HS-5 (cell line): ENCODE measurements at places on chromosomes 11 and 22.

GRCh38 chr22:27609451-27609888 is 192.1 kb downstream of the MN1 start:
- no peak for DNase-seq

GRCh38 chr11:36212564-36213392 is 76.4 kb downstream of the COMMD9 start:
- no peak for DNase-seq

DNA sequence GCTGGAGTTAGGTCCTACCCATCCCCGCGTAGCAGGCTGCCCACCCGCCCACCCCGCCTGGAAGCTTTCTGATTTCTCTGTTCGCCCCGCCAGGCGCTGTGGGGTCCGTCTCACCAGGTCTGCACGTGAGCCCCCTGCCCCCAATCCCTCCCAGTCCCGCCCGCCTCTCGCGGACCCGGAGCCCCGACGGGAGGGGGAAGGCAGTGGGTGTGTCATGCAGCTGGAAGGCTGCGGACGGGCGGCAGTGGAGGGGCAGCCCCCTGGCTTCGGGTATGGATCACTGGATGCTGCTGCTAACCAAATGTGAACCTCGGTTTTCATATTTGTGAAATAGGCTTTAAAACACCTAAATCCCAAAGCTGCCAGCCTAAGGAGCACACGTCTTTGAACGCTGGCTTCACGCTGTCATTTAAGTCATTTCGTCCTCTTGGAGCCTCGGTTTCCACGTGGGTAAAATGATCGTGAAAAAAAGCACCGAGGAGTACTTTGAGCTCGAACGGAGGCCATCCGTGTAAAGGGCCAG is 568 bp upstream of the BIK start:
- DNase-seq = no peak

- DNase-seq = no peak
Observed at GRCh38 chr22:38881464-38881871, 9.5 kb upstream of the CBX6 start.

DNA sequence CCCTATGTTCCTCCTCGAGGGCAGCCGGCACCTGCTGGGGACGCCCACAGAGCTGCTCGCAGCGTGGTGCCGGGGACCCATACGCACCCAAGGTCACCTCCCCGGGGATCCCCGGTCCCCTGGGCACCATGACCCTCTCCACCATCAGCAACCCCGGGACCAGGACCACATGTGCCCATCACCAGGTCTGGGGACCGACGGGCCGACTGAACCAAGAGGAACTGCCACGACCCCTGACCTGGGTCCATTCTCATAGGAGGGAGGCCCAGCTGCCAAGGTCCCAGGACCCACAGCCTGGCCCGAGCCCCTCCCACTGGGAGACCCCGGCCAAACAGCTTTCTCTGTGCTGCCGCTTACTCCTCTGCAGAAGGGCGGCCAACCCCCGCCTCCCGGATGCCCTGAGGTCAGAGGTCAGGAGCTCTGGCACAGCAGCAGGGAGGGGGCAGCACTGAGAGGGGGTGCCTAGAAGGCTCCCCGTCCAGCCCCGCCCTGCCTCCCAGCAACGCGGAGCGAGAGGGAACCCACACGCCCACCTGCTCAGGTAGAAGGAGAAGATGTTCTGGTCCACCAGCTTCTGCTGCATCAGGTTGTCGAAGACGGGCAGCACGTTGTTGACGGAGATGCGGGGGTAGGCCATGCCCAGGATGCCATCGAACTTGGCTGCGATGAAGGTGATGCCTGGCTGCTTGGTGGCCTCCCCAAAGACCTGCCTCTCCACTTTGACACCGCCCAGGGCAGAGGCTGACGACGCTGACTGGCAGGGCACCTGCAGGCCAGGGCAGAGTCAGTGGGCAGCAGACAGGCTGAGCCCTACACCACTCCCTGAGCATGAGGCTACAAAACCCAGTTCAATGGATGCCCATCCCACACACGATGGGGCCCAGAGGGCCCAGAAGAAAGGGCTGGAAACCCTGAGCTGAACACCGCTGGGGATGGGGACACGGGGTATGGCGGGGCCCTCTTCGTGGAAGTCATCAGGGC is 6.6 kb downstream of the CTSD start:
- DNase-seq = no peak

DNA sequence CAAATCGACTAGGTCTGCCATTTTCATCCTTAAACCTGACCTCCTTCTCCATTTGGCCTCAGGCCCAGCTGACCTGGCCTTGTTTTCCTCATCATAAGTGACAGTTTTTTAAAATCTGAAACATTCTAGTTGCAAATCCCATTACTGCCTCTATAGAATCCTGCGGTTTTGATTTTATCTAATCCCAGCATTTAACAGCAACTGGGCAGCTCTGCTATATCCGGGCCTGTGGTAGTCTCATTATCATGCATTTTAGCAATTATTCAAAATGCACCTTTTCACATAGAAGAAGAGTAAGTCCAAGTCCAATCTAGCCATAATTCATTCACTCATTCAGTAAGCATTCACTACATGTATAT is 28.6 kb upstream of the BIRC3 start:
- no peak for DNase-seq

GRCh38 chr22:44942056-44942455 is 67.7 kb downstream of the PHF21B start:
- no peak for DNase-seq

GRCh38 chr11:131624531-131624930 is 254.1 kb downstream of the NTM start:
- no peak for DNase-seq

DNA sequence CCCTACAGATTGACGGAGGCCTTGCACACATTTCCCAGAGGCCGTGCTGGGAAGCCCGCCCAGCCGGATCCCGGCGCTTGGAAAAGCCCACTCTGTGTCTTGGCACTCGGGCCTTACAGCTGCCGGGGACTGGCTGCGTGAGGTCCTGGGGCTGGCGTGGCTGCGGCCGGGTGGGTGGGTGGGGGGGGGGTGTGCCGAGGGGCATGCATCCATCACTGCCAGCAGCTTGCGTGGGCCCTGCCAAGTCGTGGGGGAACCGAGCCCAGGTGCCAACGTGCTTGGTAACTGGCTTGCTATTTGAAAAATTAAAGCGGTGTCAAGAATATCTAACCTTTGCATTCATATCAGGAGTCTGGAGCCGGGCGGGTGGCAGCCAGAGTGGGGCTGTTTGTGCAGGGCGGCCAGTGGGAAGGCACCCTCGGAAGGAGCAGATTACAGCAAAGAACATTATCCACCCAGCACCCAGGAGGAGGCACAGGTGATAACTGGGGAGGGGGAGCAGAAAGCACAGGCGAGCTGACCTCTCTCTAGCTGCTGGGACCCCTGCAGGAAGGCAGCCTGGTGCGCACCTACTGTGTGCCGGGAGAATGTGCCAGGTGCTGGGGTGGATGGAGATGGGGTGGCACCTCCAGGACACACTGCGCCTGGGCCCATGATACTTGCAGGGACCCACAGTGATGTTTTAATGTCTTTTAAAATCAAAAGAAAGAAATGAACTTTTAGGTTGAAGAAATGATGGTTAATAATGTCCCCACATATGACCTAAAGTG is 28.5 kb upstream of the SMIM38 start:
- no peak for DNase-seq

DNA sequence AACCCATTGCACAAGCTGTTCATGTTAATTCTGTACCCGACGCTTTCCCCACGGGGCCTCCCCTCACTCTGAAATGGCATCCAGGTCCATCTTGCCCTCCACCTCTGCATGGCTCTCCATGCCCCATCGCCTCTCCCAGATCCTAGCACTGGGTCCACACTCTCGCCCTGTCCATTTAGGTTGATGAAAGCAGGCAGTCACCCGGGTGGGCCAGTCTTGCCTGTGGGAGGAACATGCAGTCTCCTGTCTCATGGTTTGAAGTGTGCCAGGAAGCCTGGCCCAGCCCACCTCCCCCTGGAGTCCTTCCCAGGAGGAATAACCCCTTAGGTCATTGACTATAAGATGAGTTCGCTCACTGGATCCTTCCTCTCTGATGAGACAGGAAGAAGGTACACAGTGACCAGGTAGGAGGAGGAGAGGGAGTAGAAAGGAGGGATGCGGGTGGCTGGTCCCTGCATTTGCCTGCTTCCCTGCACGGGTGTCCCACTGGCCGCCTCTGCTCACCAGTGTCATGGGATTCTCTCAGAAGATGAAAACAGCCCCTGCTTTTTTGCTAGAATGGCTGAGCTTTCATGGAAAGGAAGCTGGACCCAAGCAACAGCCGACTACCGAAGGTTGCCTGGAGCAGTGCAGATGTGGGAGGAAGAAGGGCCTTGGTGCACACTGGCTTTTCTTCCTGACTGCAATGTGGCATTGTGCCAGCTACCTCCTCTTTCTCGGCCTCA is 6.8 kb downstream of the TMEM121B start:
- no peak for DNase-seq

GRCh38 chr11:78525720-78526119 is 48.9 kb downstream of the NARS2 start:
- DNase-seq = no peak

GRCh38 chr11:99192716-99193115 is 172.0 kb downstream of the CNTN5 start:
- DNase-seq = no peak

GRCh38 chr11:74057249-74058151 is 48.6 kb upstream of the UCP3 start:
- no peak for DNase-seq

- DNase-seq = peak; percentile 45
Observed at GRCh38 chr11:23540101-23540561, 679.9 kb upstream of the CCDC179 start.

DNA sequence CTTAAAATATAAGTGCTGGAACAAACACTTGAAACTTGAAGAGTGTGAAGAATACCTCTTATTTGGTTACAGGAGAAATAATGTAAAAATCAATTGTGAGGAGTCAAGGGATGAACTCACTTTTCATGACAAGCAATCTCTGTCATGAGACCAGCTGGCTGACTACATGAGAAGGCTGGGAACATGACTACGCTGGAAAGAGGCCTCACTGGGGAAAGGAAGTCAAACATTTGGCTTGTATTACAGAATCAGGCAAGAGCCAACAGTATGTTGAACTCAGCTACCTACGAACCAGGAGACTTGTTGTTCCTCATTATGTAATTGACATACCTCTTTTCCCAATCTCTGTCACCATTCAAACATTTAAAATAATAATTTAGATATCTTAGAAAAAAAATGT is 14.4 kb downstream of the DCDC1 start:
- DNase-seq = peak; percentile 4

GRCh38 chr11:15006139-15006759 is 34.1 kb upstream of the CALCA start:
- peak; percentile 29 for DNase-seq

GRCh38 chr11:122785031-122785541 is 53.2 kb upstream of the CRTAM start:
- DNase-seq = no peak

GRCh38 chr11:12108875-12109453 is 1.4 kb upstream of the MICAL2 start:
- DNase-seq = no peak

DNA sequence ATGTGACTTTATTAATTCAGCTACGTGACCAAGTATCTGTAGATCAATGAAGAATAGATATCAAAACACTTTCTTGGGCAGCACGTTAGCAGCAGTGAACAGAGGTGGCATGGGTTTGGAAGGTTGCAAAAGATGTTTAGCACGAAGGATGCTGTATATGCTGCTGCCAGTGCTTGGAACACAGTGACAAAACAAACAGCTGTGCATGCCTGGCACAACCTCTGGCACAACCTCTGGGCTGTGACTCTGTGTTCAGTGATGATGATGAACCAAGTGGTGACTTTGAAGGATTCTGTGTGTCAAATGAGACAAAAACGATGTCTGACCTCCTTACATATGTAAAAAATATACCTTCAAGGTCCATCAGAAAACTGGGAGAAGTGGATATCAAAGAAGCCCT is 104.7 kb downstream of the TBC1D22A start:
- DNase-seq = peak; percentile 4

DNA sequence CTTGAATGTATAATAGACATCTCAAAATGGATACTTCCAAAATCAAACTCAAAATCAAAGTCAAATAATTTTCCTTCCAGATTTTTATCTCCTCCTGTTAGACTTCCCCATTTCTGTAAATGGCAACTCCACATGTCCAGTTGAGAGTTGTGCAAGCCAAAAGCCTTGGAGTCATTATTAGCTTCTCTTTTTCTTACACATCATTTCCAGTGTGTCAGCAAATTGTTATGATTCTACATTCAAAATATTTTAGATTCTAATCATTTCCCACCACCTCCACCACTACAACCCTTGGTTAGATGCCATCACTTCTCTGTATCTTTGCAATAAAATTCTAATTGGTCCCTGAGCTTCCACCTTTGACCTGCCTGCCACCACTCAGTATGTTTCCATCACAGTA is 155.7 kb downstream of the CNTN5 start:
- DNase-seq = peak; percentile 0

DNA sequence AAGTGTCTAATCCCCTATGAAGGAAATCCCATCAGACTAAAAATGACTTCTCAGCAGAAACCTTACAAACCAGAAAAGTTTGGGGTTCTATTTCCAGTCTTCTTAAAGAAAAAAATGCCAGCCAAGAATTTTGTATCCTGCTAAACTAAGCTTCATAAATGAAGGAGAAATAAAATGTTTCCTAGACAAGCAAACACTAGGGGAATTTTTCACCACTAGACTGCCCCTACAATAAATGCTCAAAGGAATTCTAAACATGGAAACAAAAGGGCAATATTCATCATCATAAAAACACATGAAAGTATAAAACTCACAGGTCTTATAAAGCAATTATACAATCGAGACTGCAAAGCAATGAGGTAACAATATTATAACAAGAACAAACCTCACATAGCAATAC is 124.3 kb downstream of the PLEKHA7 start:
- no peak for DNase-seq

DNA sequence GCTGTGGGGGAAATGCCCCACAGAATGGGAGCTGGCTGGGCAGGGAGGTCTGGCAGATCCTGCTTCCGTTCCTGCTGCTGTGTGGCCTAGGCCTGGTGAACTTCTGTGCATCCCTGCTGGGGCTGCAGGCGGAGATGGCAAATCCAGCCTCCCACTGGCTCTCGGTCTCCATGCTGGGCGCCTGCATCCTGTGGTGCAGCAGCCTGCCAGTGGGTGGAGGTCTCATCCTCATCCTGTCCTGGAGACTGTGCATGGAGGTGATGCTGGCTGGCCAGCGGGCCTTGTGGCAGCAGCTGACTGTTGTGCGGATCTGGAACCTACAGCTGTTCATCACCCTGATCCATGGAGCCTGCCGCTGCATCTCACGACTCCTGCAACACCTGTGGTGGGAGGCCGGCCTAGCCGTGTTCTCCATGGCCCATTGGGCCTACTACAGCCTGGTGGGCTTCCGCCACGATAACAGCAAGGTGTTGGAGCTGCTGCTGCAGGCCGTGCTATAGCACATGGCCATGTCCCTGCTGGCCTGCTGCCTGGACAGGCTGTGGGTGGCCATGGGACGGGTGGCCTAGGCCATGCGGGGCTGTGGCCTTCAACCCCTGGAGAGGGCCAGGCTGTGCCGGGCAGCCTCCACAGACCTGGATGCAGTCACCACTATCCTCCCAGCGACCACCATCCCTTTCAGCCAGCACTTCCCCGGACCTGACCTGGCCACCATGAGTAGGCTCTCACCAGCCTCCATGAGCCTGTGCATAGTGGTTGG is 8.8 kb upstream of the RPL3 start:
- DNase-seq = no peak
